Activated CD8-positive, alpha-beta memory T cell treated with anti-CD3 and anti-CD28 coated beads for 1 hour (primary cell): ENCODE measurements at places on chromosomes 7 and 10.

- DNase-seq: peak; percentile 65
These were observed at the start of gene MYO1G for GRCh38 chr7:44978511-44979366. MYO1G (minus strand) TSS chr7:44979015; CDS start chr7:44978961, 54 bp downstream.

- DNase-seq: no peak
These were observed 10.9 kb downstream of the NPFFR1 start for GRCh38 chr10:70272925-70273316.

- no peak for DNase-seq
These were observed 15.4 kb downstream of the MXI1 start for GRCh38 chr10:110222641-110223297.

- DNase-seq: no peak
These were observed 109.5 kb downstream of the NRF1 start for GRCh38 chr7:129721068-129721467.

DNA sequence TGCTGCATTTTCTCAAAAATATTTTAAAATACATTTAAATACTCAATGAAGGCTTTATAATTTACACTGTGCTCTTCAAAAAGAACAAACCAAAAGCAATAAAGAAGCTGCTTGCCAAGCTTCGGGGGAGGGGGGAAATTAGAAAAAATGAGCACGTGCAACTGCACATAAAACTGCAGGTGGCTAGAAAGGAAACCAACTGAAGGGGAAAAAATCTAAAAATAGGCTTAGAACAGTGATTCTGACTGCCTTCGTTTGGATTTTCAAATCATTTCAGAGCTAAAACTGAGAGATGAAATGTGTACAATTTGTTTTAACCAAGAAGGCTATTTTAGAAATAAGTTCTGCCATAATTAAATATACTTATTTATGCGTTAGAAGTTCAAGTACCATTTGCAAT lies 61.4 kb downstream of the ABI1 start:
- DNase-seq: no peak

DNA sequence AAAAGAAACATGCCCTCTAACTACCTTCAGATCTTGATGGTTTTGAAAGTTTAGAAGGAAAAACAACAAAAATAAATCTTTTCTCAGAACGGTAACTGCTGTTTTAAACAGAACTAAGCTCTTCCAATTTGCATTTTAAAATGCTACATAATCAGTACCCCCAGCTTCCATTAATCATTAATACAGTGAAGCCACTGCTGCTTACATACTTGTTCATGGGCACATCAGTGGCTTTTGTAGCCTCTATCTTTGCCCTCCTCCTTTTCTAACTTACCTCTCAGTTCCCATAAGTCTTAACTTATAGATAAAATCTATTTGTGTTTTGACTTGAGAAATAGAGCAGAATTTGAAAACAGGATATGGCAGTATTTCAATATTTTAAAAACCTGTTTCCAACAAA lies 109.1 kb downstream of the POLL start:
- no peak for DNase-seq

- DNase-seq: peak; percentile 65
These were observed 56.0 kb upstream of the BTRC start for GRCh38 chr10:101297901-101298486.

DNA sequence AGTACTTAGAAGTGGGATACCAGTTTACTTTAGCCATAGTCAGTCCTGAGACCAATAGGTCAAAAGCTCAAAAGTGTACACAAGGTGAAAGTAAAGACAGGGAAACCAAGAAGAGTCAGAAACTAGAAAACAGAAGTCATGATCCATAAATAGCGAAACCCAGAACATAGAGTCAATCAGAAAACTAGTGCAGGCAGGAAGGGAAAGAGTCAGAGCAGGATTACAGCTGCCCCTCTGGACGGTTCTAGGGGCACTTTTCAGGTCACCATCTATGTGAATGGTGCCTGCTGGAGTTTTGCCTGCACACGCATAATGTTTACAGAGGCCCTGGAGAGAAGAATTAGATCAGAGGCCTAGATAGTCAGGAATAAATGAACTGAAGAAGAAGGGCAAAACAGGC lies 22.4 kb upstream of the DMTF1 start:
- no peak for DNase-seq

DNA sequence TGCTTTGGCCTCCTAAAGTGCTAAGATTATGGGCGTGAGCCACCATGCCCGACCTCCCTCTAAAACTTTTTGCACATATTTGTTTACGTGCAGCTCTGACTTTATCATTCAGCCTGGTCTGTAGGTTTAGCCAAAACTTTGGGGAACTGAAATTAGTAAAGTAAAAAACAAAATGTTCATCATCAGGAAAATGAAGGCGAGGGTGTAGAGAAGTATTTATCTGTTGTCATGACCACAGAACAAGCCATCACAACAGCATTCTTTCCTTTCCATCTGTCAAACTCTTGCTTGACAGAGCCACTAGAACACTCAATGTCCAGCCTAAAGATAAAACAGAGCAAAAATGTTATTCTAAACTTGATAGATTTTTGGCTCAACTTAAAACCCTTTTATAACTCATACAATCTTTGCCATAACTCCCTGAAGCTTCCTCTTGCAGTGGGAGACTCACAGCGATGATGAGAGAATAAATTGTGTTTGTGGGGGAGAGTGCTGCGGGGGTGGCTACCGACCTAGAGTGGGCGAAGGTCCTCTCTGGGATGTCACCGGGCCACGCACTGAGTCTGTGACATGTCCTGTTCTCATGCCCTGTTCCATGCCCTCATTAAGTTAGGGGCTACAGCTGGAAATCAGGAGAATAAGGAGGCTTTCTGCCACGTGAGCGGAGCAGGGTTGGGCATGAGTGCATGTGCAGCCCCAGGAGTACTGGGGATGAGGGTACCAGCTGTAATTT lies 58.6 kb upstream of the MKRN1 start:
- DNase-seq: no peak
